ENCODE measurements at places on chromosomes 11 and 22.
A peak's percentile ranks its signal among the peaks of the same experiment; 100 is the strongest.

- DNase-seq: no peak
Measured at GRCh38 chr11:80649186-80649585, 1208.4 kb upstream of the TENM4 start.

DNA sequence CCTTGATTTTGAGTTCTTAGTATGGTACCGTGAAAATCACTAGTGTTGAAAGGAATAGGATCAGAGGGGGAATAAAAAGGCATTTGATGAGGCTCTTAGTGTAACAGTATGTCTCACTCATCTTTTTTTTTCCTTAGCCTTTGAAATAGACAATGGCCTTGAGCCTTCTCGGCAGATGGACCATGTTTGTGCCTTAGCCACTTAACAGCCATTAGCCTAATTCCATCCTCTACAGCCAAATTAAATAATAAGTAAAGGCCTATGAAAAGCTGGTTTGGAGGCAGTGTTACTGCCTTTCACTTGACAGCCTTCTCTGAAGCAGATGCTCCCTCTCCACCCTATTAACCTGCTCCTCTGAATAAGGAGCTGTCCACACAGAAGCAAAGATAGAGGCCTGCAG is 580.7 kb downstream of the NTM start:
- DNase-seq: no peak

DNA sequence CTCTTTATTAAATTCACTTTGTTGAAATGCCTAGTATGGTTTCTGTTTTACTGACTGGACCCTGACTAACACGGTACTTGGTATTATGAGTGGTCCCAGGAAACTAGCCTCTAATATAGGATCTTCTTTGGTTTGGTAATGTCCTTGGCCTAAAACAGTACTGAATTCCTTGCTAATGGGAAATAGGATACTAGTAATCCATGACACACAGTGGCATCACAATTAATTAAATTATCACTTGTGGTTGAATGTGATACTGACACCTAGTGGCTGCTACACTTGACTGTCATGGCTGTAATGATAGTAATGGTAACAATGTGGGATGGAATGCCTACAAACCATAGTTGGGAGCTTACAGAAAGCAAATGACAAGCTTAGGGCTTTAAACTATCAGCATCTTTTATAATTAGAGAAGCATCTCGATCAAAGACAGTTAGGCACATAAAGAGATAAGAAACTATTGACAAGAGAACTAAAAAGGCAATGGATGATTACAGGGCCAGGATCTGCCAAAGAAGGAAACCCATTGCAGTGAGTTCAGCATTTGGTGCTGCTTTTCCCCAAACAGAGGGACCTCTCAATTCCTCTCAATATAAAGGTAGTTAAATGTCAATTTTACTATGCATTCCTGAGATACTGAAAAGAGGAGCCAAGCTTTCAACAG is 8.6 kb downstream of the DNHD1 start:
- peak; percentile 17 for DNase-seq

DNA sequence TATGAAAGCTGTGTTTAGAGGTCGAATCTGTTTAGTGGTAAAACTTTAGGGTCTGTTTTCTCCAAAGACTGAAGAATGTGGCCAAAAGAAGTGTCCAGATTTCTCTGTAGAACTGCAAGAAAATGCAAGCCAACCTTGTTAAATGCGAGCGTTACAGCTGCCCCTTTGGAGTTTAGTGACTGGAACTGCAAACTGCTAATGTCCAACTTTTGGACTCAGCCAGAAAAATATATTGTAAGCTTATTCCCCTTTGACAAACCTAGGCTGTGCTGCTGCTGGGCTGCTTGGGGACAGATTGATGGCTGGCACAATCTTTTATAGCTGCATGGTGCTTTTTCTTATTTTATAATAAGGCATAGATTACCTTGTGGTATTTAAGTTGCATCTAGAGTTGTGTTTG is 3.9 kb downstream of the TEAD1 start:
- no peak for DNase-seq

- DNase-seq: peak; percentile 7
Measured at GRCh38 chr11:96062134-96062533, 138.2 kb upstream of the MTMR2 start.

DNA sequence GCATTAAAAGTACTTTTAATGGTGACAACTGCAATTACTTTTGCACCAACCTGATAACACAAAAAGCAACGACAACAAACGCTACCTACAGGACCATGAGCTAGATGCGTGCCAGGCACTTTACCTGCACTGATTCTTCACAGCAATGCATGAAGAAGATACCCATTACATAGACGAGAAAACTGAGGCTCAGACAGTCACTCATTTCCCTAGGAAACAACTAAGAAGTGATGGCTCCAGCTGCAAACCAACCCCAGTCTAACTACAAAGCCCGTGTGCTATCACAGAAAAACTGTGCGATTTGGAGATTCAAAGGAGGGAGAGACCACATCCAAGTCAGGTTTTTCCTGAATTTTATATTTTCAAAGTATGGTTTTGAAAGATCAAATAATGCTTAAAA is 80.1 kb upstream of the TP53I11 start:
- DNase-seq: no peak

DNA sequence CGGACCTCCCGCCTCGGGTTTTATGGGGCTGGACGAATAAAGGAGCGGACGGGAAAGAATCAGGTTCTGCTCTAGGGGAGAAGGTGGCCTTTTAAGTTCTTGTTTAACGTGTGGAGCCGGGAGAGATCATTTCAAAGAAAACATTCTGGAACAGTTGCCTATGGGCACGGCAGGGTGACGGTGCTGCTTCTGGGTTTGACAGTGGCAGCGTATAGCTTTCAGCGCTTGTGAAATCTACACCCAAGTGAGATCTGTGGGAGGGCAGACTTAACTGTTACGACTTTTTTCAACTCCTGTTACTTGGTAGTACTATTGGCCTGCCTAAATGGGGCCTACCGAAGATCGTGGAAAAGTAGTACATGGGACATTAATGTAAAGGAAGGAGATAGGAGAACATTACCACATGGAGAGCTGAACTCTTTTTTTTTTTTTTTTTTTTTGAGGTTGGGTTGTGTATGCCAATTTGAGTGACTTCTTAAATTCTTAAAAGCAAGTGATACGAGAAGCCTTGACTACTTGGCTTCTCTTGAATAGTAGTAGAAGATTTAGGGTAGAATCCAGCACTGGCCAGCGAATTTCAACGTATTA is 743 bp downstream of the USP47 start:
- DNase-seq: peak; percentile 68

GRCh38 chr11:64334764-64335735 is 5.0 kb upstream of the CCDC88B start:
- no peak for DNase-seq

GRCh38 chr22:25057013-25057881 is 104.7 kb downstream of the KIAA1671 start:
- peak; percentile 46 for DNase-seq

- DNase-seq: no peak
Measured at GRCh38 chr22:46417769-46418168, 82.3 kb downstream of the TRMU start.

DNA sequence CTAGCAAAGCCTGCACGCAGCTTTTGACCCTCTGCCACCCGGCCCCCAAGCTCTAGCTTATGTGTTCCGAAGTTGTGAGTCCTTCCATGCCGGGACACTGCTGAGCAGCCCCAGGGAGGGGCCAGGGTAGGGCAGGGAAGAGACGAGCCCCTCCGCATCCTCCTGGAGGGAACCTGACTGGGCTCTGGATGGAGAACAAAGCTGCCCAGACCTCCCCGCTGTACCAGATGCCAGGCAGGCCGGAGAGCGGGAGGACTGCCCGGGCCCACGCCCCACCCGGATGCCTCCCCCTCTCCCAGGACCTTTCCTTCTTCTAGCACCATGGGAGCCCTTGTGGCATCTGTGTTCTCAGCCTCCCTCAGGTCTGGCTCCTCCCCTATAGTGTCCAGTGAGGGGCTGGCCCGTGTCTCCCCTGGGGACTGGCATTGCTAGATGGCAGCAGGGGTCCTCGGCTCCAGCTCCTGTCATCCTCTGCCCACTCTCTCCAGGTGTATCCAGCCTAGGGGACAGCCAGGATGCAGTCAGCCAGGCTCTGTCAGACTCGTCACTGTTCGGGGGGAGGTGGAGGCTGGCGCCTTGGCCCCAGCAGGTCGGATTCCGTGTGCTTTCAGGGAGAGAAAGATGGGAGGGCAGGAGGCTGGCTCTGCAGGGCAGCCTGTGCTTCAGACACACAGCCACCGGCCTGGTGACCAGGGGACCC is 46.1 kb downstream of the ALX4 start:
- DNase-seq: no peak

DNA sequence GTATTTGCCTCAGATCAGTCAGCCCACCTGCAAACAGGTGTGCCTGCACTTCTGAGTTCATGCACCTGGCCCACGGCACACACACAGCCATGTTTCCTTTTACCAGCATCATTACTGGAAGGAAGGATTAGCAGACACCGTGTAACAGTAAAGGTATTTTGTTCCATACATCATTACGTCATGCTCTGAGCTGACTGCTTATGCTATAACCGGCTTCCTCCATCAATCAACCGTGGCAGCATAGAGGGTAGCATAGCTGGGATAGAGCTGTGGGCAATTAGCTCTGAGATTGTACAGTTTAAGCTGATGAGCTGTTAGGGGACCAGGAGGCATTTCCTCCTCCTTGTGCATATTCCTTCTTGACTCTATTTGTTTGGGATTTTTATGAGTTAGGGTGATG is 102.4 kb downstream of the ME3 start:
- DNase-seq: no peak
